ENCODE measurements at places on chromosomes 2 and 18.

GRCh38 chr2:2102866-2103653, 228.0 kb downstream of the MYT1L start:
- DNase-seq, result no peak

GRCh38 chr2:101064868-101065549, 62.9 kb downstream of the RPL31 start:
- DNase-seq, result no peak

DNA sequence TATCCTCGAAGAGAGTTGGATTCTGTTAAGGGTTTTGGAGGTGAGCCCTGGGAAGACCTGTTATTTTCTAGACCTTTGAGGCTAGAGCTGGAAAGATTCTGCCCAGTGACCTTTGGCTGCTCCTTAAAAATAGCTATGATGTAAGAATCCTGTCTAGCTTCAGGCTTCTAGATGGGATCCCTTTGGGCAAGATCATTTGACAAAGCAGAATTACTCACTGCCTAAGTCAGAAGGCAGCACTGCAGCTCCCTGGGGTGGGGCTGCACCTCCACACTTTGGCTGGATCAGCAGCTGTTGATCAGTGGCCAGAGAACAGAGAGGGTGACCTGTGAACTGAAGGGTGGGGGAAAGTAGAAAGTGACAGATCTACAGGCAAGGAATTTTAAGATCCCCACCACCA, 103.8 kb downstream of the ASAP2 start:
- peak; percentile 85 for DNase-seq

DNA sequence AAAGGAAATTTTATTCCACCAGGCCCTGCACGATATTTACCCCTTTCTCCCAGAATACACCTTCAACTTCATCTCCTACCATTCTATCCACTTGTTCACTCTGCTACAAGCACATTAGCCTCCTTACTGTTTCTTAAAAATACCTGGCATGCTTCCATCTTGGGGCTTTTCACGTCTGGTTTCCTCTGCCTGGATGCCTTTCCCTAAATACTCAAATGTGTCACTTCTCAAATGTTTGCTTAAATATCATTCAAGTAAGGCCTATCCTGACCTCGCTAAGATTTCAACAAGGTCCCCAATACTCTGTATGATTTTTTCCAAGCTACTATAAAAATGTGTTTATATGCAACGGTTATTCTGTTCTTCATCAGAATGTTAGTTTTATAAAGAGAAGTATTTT, 433.0 kb upstream of the CHAC2 start:
- DNase-seq, result no peak

DNA sequence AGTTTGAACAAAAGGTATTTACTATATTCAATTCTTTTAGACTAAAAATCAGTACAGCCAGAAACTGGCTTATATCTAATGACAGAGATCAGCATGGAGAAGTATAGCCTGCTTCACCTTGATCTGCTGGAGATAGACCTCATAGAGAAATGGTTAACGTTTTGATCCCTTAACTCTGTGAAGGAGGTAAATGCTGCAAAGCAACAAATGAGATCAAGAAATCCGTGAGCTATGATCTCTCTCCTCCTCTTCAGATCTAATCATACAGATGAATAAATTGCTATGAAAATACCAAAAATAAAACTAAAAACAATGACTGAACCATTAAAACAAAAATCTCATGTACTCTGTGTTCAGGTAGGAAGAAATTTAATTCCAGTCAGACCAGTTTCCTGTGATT, 42.8 kb downstream of the KLHL14 start:
- no peak for DNase-seq

GRCh38 chr18:9866627-9867026, 19.1 kb upstream of the TXNDC2 start:
- DNase-seq, result no peak

DNA sequence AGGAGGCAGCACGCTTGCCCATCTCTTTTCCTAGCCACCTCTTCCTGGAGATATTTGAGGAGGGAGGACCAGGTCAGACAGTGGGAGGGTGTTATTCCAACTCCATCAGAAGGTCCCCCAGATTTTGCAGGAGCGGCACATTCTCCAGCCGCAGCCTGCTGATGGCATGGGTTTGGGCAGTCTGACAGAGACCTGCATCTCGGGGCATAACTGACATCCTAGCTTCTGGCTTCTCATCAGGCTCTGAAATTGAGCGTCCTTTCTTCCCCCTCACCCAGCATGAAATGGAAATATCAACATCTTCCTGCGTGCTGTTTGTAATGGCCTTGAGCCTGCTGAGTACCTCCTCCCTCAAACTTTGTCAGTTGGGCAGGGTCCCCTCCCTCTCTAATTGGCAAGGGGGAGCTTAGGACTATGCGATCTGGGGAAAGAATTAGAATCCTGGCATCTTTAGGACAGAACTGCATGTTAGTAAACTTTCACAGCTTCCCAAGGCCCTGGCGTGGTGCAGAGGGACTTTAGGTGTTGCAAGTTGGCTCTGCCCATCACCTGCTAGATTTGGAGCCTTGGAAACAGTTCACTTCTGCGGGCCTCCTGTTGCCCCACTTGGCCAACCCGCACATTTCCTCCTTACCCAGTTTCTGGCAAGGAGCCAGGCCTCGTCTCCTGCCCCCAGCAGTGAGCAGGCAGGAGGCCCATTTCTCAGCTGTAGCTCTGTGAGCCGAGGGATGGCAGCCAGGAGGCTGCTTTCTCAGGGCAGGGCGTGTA, 2.2 kb downstream of the ITM2C start:
- no peak for DNase-seq

DNA sequence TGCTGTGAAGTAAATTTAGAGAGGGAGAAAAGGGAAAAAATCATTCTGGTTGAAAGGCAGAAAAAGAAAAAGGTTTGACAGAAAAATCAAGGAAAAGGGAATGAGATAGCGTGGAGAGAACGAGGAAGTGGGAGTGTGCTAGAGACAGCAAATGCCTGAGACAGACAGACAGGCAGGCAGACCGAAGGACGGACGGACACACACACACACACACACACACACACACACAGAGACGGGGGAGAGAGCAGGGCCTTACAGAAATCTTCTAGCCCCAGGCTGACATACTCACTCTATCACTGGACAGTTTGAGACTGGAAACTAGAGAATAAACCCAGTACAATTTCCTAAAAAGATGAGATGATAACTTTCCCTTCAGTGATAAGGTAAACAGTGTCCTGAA, 238.4 kb downstream of the ZNF521 start:
- no peak for DNase-seq

- no peak for DNase-seq
Measured at GRCh38 chr2:72204156-72204785, 56.6 kb upstream of the CYP26B1 start.

DNA sequence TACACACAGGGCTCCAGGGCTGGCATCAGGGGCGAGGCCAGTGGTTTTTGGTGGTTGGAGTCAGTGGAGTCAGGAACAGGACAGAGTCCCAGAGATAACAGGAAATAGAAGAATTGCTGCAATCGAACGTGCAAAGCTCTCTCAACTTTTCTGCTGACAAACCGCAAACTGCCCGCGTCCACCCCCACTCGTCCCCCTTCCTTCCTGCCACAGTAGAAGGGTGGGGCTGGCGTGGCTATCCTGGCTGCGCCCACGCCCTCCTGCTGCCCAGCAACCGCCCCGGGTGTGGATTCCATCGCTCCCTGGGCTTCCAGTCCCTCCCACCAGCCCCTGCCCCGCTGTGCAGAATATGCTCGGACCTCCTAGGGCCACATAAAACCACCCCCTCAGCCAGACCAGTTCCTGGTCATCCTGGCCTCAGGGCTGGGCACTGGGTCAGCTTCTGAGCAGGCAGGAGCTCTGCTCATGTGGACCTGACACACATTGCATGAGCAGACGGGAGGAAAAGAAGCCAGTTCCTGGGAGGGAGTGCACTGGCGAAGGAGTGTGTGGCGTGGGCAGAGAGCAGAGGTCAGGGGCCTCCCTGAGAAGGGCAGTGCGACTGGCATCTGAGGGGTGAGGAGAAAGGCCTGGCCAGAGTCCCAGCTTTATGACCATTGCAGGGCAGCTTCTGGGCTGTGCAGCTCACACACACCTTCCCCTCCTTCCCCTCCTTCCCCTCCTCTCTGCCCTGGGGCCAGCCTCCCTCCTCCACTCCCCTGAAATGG, 85.4 kb upstream of the ATG16L1 start:
- DNase-seq, result peak; percentile 7

DNA sequence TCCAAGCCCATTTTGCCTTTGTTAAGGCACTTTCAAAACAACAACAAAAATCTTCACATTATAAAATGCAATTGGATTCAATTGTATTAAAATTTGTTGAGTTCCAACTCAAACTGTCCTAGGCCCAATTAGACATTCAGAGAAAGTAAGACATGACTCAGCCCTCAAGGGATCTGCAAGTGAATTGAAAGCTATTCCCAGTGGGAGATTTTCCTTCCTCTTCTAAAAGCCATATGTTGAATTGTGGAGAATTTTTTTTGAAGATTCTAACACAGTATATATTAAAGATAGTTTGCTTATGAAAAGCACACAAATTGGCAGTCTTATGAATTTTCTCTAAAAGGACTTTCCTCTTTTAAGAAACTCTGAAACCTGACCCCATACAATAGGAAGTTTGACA, 268.0 kb upstream of the PARD3B start:
- no peak for DNase-seq

DNA sequence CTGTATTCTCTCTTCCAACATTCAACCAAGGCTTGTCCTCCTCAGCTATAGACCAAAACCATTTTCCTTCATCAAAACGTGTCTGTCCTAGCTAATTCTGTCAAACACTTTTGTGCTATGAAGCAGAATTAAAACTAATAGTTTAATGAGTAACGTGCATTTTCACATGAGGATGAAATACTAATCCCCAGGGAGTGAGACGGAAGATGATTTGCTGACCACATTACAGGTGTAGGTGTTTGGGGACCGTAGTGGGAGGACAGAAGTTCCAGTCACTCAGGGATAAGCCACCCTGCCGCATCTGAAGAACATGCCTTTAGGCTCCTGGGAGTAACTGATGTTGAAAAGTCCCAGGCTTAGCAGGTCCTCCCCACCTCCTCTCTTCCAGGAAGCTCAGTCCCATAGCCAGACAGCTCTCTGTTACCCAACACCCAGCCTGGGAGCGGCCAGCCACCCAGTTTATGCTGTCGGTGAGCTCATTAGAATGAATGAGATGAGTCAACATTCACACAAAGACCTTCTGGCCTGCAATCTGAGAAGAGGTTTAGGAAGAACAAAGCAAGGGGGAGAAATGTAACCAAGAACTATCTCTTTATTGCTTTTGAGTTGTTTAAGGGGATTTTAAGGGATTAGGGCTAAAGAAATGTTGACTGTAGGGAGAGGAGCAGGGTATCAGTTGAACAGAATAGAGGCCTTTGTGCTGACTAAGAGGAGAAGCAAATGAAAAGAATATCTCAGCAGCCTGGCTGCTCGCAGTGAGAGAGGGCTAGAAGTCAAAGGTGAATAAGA, 122.5 kb downstream of the FOXI3 start:
- no peak for DNase-seq

All from GM04504 (cell line).